ENCODE measurements at places on chromosomes 12 and 14. TPM values are rescaled to one million over a fixed set of nuclear protein-coding genes. Genes with fewer than 3 reads are reported as not detected.

Gene OR6C6
- not detected for total RNA-seq

Gene MDM1
- total RNA-seq, result 10.7 TPM

Gene TMEM132D
- total RNA-seq, result not detected

Gene KRT79
- total RNA-seq, result not detected

Gene SYT1
- total RNA-seq, result 10.1 TPM

Gene LTBR
- total RNA-seq, result 40.4 TPM

Gene ATL1
- 7.3 TPM for total RNA-seq

Gene LRRIQ1
- 0.09 TPM for total RNA-seq

Gene LTB4R2
- total RNA-seq, result 2.7 TPM

Gene SLC38A2
- 253 TPM for total RNA-seq

Gene KLHL33
- total RNA-seq, result 0.60 TPM

Gene TMCC3
- 0.47 TPM for total RNA-seq

Gene ADAMTS20
- not detected for total RNA-seq

Gene LRRC10
- not detected for total RNA-seq

Gene P2RX2
- total RNA-seq, result 0.16 TPM

Gene LRTM2
- not detected for total RNA-seq

Gene CCDC196
- total RNA-seq, result not detected

Gene KRT73
- not detected for total RNA-seq

Gene AQP6
- not detected for total RNA-seq

Gene GALNT8
- total RNA-seq, result 0.17 TPM

Gene PELI2
- 8.4 TPM for total RNA-seq

Gene SERPINA12
- not detected for total RNA-seq

Gene TMTC1
- total RNA-seq, result 28.7 TPM

Gene SLCO1A2
- not detected for total RNA-seq

Gene INHBE
- total RNA-seq, result 0.52 TPM

Gene TMEM179
- 0.52 TPM for total RNA-seq

Gene RASSF3
- 11.0 TPM for total RNA-seq

Gene TAS2R43
- 0.63 TPM for total RNA-seq

Gene KDM2B
- total RNA-seq, result 18.4 TPM

Gene TAS2R19
- 3.9 TPM for total RNA-seq

Gene PLA2G1B
- 0.17 TPM for total RNA-seq

Gene CLMN
- total RNA-seq, result 0.16 TPM

Gene INHBC
- not detected for total RNA-seq

Gene ACVRL1
- total RNA-seq, result 70.5 TPM

Gene ITGB7
- 1.4 TPM for total RNA-seq

Gene NEUROD4
- not detected for total RNA-seq

Gene TIMELESS
- total RNA-seq, result 4.1 TPM

Gene SERPINA10
- not detected for total RNA-seq
